ENCODE measurements at places on chromosomes 5 and 9.

DNA sequence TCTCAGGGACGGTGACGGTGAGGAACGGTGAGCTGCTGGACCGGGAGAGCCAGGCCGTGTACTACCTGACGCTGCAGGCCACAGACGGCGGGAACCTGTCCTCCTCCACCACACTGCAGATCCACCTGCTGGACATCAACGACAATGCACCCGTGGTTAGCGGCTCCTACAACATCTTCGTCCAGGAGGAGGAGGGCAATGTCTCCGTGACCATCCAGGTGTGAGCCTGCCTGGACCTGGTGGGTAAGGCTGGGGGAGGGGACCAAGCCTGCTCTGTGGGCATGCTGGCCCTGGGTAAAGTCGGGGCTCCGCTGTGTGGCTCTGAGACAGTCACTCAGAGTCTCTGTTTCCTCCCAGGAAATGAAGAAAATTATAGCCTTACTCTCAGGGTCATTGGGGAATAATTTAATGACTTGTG lies 29.3 kb downstream of the CDHR2 start:
- DNase-seq, result peak; percentile 14

DNA sequence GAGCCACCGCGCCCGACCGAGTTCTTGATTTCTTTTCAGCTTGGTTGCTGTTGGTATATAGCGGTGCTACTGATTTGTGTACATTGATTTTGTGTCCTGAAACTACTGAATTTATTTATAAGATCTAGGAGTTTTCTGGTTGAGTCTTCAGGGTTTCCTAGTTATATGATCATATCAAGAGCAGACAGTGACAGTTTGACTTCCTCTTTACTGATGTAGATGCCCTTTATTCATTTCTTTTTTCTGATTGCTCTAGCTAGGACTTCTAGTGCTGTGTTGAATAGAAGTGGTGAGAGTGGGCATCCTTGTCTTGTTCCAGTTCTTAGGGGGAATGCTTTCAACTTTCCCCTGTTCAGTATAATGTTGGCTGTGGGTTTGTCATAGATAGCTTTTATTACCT lies 17.4 kb upstream of the LRRC19 start:
- no peak for DNase-seq

- DNase-seq, result no peak
Measured at GRCh38 chr5:2757563-2758351, 6.3 kb upstream of the IRX2 start.

DNA sequence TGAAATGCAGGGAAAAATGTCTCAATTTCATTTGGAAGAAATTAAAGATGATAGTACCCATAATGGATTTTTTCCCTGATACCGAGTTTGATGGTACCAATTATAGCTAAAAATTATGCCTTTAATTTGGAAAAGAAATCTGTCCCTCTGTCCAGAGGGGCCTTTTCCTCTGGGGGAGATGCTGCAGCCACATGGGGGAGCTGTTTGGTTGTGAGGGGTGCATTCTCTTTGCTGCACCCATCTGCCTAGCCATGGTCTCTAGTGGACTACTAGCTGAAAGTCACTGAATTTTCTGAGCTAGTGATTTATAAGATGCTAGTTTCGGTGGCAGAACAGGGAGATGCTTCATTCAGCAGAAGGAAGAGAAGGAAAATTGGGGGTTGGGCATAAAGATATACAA lies 9.6 kb downstream of the SEC61B start:
- DNase-seq, result peak; percentile 39

DNA sequence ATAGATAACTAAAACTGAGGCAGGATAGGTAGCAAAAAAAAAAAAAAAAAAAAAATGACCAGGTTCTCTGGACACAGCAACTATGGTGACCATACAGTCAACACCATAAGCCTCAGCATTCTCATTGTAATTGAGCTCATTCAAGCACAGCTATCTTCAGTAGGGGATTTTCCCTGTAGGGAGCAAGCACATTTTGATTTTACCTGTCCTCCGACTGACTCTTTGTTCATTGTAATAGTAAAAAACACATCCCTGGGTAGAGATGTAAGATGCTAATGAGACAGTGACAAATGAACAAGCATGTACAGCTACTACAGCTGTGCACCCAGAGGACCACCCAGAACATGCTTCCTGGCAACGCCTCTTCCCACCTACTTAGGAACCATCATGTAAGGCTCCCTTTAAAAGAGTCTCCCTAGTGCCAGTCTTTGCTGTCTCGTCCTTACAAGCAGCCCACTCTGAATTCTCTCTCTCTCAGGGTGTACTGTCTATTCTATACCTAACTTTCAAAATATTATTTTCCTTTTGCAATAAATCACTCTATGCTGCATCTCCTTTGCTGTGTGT lies 65.0 kb upstream of the FBXW11 start:
- no peak for DNase-seq

DNA sequence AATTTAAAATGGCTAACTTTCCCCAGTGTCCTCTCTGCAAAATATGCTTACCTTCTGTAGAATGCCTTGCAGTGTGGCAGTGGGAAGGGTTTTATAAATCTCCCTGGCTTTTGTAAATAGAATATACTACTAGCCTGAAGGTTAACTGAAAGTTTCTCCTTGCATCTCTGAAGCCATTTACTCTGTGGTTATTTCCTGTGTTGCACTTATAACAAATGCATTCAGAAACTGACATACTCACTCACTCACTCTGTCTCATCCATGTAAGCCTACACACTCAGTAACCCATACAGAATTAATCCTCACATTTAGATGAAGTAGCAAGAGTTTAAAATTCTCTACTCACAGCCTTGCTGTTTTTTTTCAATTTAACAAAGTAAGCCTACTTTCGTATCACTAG lies 87.1 kb upstream of the SH3GL2 start:
- no peak for DNase-seq

DNA sequence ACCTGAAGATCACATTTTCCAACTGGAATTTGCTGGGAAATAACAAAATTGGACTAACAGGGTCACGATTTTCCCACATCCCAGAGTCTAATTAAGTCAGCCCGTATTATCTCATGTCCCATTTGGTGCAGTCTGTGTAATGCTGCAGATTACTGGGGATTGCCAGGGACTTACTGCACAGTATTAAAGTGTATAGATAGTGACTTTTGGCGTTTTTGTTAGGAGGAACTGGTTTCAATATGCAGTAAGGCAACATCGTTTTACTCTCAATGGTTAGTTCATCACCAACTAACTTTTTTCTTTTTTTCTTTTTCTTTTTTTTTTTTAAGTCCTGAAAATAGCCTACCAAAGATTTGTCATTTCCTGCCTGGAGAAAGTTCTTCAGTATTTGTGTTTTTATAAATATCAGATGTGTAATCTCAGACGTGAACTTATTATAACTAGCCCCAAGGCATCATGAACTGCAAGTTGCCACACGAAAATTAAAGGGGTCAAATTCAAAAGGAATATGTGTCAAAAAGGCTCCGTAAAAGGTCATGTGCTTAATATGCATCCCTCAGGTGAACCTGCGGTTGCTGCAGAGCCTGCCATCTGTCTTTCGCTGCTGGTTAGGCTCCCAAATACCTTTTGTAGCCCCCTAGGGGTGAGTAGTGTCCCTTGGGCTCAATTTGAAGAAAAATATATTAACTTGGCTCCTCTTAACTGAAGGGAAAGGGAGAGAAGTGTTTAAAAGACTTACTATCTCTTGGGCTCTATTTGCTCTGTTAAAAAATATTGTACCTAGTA lies 176.7 kb upstream of the ADAMTSL1 start:
- no peak for DNase-seq

- no peak for DNase-seq
Measured at GRCh38 chr9:93869863-93870262, 85.3 kb downstream of the BARX1 start.

DNA sequence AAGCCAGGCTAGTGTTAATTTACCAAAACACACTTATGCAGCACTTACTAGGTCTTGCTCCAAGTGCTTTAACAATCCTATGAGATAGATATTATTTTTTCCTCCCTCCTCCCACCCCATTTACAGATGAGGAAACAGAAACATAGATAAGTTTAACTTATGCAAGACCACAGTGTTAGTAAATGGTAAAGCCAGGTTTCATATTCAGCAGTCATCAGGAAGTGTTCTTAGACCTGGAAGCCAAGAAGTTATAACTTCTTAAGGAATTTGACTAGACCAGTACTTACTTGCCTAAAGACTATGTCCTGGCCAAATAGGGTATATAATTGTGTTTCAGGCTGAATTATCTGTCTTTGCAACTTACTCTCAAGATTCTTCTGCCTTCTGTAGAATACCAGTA lies 15.9 kb downstream of the ABHD17B start:
- no peak for DNase-seq

DNA sequence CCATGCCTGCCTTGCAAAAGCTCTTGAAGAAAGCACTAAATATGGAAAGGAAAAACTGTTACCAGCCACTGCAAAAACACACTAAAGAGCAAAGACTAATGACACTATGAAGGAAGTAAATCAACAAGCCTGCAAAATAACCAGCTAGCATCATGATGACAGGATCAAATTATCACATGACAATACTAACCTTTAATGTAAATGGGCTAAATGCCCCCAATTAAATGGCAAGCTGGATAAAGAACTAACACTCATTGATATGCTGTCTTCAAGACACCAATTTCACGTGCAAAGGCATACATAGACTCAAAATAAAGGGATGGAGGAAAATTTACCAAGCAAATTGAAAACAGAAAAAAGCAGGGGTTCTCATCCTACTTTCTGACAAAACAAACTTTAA lies 231.8 kb upstream of the RGMB start:
- no peak for DNase-seq

GRCh38 chr9:19188771-19189170 lies 41.7 kb upstream of the DENND4C start:
- DNase-seq, result no peak

- peak; percentile 44 for DNase-seq
Measured at GRCh38 chr5:90949469-90950358, 391.1 kb downstream of the ADGRV1 start.

GRCh38 chr5:91061946-91062562 lies 321.1 kb downstream of the ARRDC3 start:
- DNase-seq, result no peak

All from ACHN (cell line).